Karpas-422 (cell line): ENCODE measurements at places on chromosomes 4 and X.

DNA sequence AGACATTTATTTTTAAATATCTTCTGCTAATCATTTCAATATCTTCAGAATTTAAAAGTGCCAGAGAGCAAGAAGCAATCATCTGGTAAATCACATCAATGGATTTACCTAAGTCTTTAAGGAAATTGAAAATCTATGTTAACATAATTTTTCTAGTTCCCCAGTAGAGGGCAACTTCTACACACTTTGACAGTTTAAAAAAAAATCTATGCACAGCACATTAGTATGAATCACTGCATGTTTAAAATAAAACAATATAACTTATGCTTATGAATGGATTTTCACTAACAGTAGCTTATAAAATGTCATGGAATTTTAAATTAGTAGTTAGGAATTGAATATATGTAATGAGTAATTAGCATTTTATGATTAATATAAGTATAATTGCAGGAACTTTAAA lies 126.5 kb downstream of the REELD1 start:
- peak; percentile 73 for DNase-seq

GRCh38 chr4:17511509-17511949 lies 361 bp downstream of the QDPR start:
- DNase-seq, result peak; percentile 89

GRCh38 chrX:138756234-138756633 lies 44.7 kb upstream of the FGF13 start:
- DNase-seq, result no peak

- no peak for DNase-seq
Observed at GRCh38 chr4:113497154-113497884, 264.2 kb downstream of the CAMK2D start.

- DNase-seq, result peak; percentile 27
Observed at GRCh38 chrX:136847874-136848273, 32.7 kb downstream of the RBMX start.

DNA sequence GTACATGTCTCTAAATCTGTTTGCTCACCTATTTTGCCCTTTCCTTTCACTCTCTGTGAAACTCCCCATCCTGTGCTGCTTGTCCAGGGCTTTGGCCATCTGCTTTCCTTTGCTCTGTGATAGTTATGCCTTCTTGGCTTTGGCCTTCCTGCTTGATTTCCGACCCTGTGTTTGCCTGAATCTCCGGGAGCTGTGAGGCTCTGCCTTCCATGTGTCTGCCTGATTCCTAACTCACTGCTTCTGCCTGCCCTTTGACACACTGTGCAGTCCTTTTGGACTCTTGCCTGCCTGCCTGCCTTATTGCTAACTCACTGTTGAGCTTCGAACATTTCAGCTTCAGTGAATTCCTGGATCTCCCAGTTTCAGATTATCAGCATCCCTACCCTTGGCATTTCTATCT lies 143.1 kb downstream of the C4orf33 start:
- no peak for DNase-seq

DNA sequence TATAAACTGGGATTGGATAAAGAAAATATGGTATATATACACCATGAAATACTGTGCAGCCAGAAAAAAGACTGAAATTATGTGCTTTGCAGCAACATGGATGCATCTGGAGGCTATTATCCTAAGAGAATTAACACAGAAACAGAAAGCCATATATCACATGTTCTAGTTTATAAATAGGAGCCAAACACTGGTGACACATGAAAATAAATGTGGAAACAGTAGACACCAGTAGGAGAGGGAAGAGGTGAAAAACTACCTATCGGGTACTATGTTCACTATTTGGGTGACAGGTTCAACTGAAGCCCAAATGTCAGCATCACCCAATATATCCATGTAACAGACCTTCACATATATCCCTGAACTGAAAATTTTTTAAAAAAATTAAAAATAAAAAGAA lies 725.1 kb downstream of the C4orf33 start:
- DNase-seq, result no peak

DNA sequence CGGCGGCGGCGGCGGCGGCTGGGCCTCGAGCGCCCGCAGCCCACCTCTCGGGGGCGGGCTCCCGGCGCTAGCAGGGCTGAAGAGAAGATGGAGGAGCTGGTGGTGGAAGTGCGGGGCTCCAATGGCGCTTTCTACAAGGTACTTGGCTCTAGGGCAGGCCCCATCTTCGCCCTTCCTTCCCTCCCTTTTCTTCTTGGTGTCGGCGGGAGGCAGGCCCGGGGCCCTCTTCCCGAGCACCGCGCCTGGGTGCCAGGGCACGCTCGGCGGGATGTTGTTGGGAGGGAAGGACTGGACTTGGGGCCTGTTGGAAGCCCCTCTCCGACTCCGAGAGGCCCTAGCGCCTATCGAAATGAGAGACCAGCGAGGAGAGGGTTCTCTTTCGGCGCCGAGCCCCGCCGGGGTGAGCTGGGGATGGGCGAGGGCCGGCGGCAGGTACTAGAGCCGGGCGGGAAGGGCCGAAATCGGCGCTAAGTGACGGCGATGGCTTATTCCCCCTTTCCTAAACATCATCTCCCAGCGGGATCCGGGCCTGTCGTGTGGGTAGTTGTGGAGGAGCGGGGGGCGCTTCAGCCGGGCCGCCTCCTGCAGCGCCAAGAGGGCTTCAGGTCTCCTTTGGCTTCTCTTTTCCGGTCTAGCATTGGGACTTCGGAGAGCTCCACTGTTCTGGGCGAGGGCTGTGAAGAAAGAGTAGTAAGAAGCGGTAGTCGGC lies 528 bp downstream of the FMR1 start:
- peak; percentile 80 for DNase-seq

DNA sequence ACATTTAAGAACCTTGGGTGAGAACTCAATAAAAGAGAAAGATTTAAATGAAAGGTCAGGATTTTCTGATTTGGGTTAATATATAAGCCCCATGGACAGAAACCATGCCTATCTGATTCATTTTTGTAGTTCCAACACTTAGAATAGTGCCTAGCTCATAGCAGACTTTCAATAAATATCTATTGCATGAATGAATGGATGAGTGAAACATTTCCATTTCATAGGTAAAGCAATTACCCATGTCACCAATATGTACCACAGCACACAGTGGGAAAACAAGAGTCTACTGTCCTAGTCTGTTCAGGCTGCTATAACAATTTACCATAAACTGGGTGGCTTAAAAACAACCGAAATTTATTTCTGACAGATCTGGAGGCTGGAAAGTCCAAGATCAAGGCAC lies 63.9 kb upstream of the PTPN13 start:
- DNase-seq, result no peak

DNA sequence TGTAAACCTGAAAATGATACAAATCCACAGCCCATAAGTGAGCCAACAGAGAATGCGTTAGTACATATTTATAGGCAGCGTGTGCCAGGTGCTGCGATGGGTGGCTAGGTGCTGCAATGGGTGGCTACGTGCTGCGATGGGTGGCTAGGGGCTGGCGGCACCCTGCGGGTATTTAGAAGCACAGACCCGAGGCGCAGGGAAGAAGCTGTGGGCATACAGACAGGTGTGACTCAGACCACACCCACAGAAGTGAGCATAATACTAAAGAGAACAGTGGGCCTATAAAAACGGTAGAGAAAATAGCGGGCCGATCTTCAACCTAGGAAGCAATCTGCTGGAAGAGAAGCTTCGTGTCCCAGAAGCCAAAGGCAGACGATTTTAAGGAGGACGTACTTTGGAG lies 81.1 kb downstream of the FAT1 start:
- no peak for DNase-seq

- no peak for DNase-seq
Observed at GRCh38 chr4:108359986-108360681, 191.4 kb upstream of the LEF1 start.

DNA sequence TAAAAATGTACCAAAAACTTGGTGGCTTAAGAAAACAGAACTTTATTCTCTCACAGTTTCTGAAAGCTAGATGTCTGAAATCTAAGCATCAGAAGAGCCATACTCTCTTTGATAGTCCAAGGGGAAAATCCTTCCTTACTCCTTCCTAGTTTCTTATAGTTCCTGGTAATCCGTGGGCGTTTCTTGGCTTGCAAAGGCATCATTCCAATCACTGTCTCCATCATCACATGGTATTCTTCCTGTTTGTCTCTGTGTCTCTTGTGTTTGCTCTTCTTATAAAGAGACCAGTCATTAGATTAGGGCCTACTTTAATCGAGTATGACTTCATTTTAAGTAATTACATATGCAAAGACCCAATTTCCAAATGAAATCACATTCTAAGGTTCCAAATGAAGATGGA lies 118.9 kb upstream of the FSTL5 start:
- DNase-seq, result no peak

GRCh38 chrX:320126-320783 lies 1.7 kb upstream of the GTPBP6 start:
- no peak for DNase-seq

GRCh38 chr4:173499658-173500535 lies 30.1 kb downstream of the HAND2 start:
- DNase-seq, result no peak

DNA sequence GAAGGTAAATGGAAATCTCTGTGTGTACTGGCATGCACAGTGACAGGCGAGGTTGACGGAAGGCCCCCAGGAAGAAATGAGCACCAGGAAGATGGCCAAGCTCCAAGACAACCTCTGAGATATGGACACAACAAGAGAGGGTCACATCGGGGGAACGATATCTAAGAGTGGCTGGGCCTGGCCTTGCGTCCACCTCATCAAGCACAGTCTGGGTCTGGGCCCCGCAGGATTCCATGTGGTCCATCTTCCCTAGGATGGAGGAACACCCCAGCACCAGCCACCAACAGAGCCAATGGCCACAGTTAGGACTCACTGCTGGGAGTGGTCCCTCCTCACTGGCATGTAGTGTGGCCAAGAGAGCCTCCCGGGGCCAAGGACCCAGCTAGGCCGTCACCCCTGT lies 272.6 kb upstream of the AGTR2 start:
- DNase-seq, result no peak

DNA sequence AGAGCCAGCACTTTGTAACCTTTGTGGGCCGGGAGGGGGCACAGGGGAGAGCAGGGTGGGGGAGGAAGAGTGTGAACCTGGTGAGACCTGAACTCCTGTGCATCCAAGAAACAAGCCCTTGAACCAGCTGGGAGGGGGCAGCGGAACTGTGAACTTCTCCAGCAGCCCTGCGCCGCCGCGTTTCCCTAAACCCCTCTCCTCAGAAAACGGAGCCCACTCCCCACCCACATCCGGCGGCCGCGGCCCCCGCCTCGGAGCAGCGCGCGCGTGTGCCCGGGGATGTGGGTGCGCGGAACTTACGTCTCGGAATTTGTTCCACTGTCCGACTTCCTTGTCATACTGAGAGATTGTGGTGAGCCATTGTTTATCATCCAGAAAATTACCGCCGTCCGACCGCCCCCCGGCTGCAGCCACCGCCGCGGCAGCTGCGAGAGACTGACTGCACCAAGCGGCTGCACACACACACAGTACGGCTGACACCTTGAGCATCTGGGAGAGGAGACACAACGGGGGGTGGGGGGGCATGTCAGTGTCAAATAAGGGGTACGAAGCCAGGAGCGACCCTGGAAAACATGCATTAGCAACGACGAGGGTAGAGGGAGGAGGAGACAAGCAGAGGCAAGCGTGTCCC lies 494 bp downstream of the SPOCK3 start:
- no peak for DNase-seq

DNA sequence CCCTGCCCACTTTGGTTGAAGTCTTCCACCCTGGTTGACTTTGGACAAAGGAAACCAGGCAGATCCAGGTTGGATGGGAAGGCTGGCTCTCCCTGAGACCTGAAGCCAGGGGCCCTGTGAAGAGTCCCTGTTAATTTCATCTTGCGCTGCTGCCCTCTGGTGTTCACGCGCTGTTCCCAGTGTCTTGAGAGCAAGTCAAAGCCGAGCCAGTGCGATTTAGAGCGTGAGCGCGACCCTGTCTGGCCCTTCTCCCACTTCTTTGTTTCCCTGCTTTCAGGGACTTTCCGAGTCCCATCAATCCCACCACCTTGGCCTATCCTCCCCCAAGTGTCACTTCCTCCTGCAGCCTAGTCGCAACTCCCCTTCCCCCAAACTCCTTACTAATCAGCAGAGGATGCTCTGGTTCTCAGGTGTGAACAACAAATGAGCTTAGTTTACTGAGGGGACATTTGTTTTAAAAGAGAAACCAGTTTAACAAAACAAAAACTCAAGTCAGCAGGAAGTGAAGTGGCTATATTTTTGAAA lies 25.8 kb upstream of the CHRNA9 start:
- peak; percentile 95 for DNase-seq

GRCh38 chr4:149933883-149934282 lies 118.2 kb upstream of the IQCM start:
- DNase-seq, result no peak

DNA sequence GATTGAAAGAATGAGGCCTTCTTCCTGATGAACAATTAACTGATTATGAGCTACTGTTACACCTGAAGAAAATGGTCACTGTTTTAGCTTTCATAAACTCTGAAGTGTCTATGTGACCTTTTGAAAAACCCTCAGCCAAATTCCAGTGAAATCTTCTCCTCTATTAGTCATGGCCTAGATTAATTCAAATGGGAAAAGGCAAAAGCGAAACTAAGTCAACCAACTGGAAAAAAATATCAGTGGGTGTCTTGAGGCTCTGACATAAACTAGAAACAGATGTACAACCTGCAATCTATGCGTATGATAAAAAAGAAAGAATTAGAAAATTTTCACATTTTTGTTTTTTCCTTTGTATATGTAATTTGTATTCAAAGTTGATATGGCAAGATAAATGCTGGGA lies 169.4 kb upstream of the BANK1 start:
- no peak for DNase-seq

DNA sequence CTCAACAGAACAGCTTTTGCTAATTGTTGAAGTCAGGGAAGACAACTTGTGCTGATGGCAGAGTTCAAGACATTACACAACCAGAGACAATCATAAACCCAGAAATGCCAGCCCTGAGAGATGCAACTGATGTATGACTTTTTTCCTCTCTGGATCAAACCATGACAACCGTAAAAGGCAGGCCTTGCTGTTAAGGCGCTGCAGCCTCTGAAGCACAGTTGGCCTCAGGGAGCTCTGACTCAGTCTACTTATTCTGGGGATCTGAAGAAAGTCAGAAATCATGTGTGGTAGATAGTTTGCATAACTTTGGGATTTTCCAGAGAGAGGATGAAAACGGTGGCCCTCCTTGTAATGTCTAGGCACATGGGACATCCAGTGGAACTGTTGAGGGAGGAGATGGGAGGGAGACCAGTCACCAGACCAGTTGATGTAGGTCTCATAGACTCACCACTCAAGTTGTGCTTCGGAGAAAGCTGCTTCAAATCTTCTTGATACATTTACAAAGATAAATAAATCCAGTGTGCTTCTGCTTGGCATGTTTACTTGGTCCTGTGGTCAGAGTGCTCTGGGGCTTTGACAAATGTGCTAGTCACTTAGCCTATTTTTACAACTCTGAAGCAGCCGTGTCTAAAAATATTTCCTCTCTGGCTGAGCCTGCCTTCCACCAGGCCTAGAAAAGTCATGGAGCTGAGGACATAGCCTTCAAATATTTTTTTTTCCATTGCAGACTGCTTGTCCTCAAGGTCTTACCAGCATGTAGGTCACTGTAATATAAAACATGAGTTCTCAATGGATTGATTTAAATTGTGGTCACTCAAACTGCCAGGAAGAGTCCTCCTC lies 7.5 kb downstream of the HADH start:
- peak; percentile 46 for DNase-seq

- peak; percentile 67 for DNase-seq
Observed at GRCh38 chr4:109816082-109816442, 500 bp downstream of the GAR1 start.
